ENCODE measurements at places on chromosomes 6 and 20.

GRCh38 chr6:131210469-131210868, 75.2 kb downstream of the AKAP7 start:
- no peak for DNase-seq

DNA sequence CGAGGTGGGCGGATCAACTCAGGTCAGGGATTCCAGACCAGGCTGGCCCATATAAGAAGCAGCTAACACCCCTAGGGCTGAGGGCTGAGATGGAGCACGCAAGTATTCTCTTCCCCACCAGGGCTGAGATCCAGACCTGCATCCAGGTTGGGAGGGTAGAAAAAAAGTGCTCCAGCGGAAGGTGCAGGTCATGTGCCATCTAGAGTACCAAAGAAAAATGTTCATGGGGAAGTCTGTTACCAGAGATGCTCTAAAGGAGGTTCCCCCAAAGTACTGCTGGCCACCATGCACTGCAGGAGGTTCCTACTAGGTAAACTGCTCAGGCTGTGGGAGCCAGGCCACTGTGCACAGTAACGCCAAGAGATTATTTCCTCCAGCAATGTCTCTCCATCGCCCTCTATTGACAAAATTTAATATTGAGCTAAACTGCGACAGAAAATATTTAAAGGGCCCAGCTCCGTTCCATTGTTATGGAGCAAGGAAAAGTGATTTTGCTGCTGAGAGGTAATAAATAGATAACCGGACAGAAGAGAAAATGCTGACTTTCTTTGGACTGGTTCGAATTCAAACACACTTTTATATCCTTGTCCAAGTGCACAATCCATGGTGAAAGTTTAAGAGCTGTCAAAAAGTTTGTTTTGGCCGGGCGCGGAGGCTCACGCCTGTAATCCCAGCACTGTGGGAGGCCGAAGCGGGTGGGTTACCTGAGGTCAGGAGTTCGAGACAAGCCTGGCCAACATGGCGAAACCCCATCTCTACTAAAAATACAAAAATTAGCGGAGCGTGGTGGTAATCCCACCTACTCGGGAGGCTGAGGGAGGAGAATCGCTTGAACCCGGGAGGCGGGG, 159.9 kb downstream of the OR2B2 start:
- DNase-seq = peak; percentile 84

DNA sequence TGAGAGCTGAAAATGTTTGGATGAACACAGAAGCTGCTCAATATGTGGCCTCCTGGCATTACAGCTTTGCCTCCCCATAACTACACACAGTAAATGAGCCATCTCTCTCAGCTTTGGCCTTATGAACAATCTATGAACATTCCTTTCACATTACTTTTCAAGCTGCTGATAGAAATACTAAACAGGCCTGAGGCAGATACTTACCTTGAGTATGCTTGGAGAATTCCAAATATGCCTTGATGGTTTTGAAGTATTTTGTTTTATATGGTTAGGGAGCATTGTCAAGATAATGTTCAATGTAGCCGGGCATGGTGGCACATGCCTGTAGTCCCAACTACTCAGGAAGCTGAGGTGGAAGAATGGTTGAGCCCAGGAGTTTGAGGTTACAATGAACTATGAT, 104.5 kb downstream of the CD24 start:
- no peak for DNase-seq

GRCh38 chr6:88031550-88031949, 16.1 kb upstream of the SPACA1 start:
- DNase-seq = no peak

DNA sequence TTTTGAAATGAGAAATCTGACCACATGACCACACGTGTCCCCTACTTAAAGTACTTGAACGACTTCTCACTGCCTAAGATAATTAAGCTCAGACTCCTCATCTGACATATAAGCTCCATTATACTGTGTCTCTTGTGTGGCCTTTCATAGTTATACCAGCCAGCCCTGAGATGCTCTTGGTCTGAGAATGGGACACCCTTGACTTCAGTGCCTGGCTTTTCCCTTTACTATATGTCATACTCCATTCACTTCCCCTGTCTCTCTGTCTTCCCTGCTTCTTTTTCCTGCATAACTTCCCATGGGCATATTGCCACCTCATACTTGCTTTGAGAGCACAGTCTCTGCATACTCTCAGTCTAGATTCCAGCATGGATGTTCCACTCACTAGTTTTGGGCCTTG, 53.4 kb upstream of the TINAG start:
- DNase-seq = no peak

DNA sequence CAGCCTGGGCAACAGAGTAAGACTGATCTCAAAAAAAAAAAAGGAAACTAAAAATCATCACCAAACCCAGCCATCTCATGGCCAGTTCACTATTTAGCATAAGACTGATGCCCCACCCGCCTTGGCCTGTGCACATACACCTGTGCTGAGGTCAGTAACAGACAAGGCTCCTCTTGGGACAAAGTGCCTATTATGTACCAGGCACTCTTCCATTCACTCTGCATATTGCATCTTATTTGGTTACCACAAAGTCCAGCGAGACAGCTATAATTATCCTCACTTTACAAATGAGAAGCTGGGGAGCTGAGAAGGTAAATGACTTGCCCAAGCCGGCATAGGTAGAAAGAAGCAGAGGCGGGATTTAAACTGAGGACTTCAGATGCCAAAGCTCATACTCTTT, 3.8 kb downstream of the PTPRT start:
- DNase-seq = no peak

- DNase-seq = peak; percentile 29
Measured at GRCh38 chr20:24784607-24785006, 164.5 kb upstream of the CST7 start.

GRCh38 chr6:46776070-46776712, 17.0 kb upstream of the MEP1A start:
- DNase-seq = no peak

- peak; percentile 60 for DNase-seq
Measured at GRCh38 chr6:29759457-29759856, 36.2 kb downstream of the HLA-F start.

DNA sequence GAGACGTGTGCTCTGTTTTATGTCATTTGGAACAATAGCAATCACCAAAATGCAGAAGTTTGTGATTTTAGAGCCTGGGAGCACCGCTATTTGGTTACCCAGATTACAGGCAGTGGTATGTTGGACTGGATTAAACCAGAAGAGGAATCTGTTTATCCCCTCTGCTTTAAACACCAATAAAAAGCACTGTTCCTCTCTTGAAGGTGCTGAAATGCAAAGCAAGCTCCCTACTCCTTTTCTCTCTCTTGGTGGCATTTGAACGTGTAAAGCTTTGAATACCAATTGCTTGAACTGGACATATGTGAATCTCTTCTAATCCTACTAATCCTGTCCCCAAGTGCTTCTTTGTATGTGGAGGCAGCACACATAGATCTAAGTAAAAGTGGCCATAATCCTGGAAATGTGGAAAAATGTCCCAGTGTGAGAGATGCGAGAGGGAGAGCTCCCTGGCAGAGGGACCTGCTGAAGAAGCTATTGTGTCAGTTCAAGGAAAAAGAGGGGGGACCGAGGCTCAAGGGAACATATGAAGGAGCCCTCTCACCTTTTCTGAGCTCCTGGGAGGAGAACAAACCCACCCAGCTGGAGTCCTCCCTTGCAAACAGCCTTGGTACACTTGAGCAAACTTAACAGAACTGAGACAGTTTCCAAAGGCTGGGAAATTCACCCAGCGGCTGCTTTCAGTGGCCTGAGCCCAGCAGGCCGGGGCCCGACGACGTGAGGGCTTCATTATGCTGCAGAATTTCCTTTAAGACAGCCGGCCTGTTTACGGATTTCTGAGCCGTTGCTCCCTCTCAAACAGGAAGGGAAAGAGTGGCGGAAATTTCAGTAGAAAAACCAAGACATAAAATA, 18.8 kb upstream of the OLIG3 start:
- DNase-seq = no peak

DNA sequence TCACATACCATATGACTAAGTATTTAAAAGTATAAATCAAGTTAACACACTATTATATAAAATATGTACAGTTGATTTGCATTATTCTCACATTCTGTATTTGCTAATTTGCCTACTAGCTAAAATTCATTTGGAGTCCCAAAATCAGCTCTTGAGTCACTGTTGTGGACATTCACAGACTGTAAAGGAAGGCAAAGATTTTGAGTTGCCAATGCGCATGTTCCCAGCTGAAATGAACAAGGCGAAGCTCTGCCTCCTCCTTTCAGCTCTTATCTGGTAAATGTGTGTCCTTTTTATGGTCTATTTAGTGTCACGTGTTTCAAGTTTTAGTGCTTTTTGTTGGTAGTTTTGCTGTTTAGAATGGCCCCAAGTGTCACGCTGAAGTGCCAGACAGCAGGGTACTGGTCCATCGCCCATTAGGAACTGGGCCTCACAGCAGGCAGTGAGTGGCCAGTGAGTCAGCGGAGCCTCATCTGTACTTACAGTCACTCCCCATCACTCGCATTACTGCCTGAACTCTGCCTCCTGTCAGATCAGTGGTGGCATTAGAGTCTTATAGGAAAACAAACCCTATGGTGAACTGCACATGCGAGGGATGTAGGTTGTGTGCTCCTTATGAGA, 87.2 kb upstream of the ADTRP start:
- DNase-seq = no peak

- DNase-seq = no peak
Measured at GRCh38 chr6:139390447-139390846, 16.0 kb upstream of the CITED2 start.

- DNase-seq = no peak
Measured at GRCh38 chr20:39227416-39227815, 265.3 kb downstream of the DHX35 start.

- DNase-seq = no peak
Measured at GRCh38 chr6:161066511-161066910, 74.9 kb downstream of the MAP3K4 start.

- DNase-seq = no peak
Measured at GRCh38 chr20:58449681-58450221, 60.7 kb downstream of the VAPB start.

DNA sequence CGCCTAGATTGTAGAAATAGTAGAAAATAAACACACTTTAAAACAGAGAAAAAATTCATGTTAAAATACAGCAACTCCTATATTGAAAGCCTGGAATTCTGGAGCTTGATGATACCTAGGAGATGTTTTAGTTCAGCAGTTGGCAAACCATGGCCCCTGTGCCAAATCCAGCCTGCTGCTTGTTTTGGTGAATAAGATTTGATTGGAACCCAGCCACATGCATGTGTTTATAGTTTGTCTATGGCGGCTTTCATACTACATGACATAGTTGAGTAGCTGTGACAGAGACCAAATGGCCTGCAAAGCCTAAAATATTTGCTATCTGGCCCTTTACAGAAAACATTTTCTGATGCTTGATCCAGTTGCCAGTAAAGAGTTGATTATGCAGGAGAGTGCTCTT, 57.2 kb downstream of the PAX1 start:
- no peak for DNase-seq

GRCh38 chr6:29071831-29072723, 15.0 kb downstream of the OR2B3 start:
- peak; percentile 61 for DNase-seq

DNA sequence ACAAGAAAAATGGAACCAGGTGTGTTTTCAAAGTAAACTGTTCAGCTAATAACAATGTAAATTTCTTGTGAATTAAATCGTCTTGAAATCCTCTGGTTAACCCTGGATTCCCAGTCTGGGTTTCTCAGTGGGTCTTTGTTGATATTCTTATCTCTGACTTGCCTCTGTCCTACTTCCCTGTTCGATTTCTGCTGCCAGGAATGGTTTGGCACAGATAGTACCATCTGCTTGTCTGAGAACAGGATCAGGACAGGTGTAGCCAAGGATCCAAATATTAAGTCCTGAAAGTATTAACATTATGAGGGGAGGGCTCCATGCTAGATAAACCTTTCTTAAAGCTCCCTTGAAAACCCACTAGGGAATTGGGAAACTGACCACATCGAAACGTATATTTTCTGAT, 30.1 kb downstream of the ARFGEF2 start:
- no peak for DNase-seq

DNA sequence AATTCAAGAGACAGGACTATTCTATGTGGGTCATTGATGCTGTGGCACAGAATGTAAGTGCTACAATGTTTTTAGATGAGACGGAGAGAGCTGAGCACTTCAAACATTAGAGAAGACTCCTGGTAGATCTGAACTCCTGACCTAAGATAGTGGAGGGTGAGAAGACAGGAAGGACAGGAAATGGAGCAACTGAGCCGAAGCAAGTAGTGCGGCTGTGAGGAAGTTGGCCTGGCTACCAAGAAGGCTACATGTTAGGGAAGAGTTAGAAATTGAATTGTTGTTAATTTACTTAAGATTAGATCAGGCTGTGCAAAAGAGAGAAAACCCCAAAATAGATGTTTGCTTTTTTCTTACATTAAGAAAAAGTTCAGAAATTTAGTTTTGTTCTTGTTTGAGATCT, 14.4 kb upstream of the MLIP start:
- no peak for DNase-seq

GRCh38 chr6:70651326-70651905, 16.3 kb upstream of the SMAP1 start:
- DNase-seq = peak; percentile 85

DNA sequence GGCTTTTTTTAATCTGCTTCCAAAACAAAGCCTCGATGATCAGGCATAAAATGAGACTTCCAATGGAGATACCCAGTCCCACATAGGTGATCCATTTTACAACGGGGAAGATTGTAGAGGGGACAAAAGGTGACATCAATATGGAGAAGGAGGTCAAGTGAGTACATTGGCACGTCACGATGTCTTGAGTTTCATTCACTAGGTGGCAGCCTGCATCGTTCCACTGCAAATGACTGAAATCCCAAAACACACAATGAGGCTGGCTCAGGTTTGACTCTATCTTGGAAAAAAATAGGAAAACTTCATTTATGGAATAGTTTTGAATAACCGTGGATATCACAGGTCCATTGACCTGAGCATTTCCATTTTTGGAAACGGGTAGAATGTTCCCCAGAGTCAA, 32.5 kb downstream of the ADGRF1 start:
- DNase-seq = no peak

Data from RPMI8226 (cell line).